Stimulated activated CD4-positive, alpha-beta T cell treated with anti-CD3 and anti-CD28 coated beads, Interleukin-1b, Interleukin-23, amount 100 ng/mL, for 1 hour (primary cell): ENCODE measurements at places on chromosomes 6 and 20.

GRCh38 chr20:62067547-62068260 lies 2.0 kb upstream of the TAF4 start:
- no peak for DNase-seq

DNA sequence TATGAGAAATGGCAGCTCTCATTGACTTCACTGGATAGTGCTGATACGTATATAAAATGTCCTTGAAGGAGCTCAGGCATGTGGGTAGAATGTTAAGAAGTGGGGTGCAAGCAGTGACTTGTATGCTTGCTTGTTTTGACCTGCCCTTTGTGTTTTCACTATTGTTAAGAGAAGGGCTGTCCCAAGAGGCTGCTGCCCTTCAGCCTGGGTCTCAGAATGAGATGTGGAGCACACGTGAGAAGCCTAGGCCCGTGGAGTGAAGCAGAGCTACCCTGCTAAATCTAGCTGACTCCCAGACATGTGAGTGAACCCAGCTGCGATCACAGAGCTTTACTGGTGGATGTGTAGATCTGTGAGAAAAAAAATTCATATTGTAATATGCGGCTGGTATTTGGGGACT lies 305.3 kb upstream of the RGS17 start:
- no peak for DNase-seq

GRCh38 chr6:25166955-25167748 lies 112.0 kb upstream of the CARMIL1 start:
- no peak for DNase-seq

- DNase-seq, result no peak
Measured at GRCh38 chr6:145468534-145468933, 266.8 kb downstream of the EPM2A start.

DNA sequence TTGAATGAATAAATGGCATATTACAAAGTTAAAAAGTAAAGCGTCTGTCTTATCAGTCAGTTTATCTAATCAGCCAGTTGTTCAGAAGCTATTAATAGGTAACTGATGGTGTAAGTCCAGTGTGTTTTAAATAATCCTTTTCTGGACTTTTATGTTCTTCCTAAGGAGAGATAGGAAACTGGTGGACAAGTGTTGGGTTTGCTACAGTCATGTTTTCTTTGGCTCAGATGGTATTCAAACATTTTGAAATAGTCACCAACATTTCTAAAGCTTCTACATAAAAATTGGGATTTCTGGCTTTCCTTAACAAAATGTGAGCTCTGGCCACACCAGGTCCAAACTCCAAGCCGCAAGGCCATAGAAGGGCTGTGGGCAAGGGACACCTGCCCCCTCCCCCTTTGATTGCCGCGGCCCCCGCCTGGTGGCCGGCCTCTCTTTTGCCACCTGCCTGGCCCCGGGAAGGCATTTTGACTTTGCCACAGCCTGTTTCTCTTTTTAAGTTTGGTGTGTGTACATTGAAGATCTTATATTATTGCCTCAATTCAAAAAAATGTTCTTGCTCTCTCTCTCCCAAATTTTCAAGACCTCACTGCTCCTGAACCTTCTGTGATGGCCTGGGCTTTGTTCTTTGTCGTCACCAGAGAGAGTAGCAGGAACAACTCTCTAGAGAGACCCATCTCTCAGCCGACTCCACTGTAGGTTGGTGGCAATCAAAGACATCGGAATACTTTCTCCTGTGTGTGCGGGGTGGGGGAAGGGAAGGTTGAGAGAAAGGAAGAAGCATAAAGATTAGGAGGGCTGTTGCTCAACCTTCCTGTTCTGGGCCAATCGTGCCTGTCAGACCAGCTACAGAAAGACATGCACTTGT lies 84.0 kb upstream of the ZNF217 start:
- no peak for DNase-seq

DNA sequence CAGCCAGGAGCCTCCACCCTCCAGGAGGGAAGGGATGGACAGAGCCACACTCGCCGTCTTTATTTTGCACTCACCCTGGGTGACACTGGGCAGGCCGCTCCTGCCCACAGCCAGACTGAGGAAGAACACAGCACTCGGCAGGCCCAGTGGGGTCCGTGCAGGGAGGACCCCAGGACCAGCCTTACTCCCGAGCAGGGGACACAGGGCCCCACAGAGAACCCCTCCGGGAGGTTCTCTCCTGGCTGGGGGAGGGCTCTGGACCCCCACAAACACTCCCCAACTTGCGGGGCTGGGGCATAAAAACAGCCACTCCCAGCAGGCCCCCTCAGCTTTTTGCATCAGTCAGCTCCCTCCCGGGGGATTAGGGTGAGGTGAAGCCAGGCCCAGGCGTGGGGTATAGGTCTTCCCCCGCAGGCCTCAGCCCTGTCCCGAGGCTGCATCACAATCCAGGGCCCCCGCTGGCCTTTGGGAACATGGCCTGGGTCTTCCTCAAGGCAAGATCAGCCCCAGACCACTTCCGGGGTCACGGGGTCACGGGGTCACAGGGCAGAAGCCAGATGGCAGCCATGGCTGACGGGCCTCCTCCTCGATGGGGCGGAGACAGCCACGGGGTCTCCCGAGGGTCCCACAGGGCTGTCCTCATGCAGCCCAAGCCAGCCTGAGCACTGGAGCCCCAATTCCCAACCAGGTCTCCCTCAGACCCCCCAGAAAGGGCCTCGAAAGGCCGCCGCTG lies 3.2 kb downstream of the TNFRSF6B start:
- no peak for DNase-seq

- DNase-seq, result no peak
Measured at GRCh38 chr6:73579389-73579788, 58.6 kb upstream of the EEF1A1 start.

GRCh38 chr20:34201531-34201930 lies 39.7 kb upstream of the ASIP start:
- no peak for DNase-seq

DNA sequence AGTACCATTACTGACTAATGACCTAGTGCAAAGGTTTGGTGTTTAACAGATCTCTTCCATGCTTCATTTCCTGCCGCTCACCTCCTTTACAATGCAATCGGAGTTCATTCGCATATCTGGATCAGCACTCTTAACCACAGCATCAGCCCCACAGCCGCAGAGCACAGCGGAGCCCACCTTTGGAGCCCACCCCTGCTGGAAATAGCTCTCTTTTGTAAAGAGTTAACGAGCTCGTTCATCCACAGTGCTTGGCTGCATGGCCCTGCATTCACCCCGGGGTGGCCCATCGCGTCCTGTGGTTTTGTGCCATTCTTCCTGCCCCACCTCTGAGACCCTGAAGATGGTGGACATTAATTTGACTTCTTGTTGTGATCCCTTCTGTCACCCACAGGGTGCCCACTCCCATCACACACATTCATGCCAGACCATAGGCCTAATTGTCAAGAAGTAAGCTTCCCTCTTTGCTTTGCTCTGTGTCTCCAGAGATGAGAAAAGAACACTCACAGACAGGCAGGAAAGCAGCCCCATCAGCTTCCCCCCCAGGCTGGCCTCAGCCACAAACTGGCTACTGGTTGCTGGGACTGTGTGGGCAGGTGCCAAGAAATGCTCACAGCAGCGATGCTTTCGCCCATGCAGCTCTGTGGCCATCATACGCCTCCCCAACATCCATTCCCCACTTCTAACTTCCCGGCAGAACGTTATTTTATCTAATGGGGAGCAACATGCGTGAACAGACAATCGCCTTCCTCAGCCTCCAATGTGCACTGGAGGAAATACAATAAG lies 167.0 kb downstream of the LRFN2 start:
- no peak for DNase-seq

DNA sequence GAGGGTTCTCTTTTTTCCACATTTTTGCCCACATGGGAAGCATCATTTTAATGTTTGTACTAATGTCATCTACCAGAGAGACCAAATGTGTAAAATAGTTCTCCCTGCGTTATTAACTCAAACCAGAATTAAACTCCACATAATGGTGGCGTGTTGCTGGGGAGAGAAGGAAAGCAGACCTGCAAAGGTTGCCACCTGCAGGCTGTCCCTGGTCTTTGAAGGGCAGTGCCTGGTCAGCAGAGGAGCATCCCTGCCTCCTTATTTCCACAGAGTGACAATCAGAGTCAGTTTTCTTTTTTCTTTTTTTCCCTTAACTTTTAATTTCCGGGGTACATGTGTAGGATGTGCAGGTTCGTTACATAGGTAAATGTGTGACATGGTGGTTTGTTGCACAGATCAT lies 214.5 kb downstream of the TBX18 start:
- DNase-seq, result no peak

- DNase-seq, result no peak
Measured at GRCh38 chr6:135910790-135911618, 59.5 kb downstream of the PDE7B start.

GRCh38 chr6:141829566-141830360 lies 303.0 kb upstream of the GJE1 start:
- DNase-seq, result no peak

DNA sequence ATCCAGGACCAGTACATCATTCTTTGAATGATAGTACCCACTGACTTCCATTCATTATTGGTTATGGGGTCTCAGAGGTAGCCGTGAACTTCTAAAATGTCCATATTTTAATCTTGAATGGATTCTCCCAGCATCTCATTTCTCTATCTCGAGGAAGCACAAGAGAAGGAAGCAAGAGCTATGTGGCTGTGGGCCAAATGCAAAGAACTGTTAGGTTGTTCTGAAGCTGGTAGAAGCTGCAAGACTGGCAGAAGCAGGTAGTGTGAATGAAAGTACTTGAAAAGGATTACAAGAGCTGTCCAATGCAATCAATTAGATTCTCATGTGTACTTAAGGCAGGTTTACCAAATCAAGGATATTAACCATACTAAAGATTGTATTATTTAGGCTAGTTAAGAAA lies 1131.8 kb downstream of the GRIK2 start:
- no peak for DNase-seq

DNA sequence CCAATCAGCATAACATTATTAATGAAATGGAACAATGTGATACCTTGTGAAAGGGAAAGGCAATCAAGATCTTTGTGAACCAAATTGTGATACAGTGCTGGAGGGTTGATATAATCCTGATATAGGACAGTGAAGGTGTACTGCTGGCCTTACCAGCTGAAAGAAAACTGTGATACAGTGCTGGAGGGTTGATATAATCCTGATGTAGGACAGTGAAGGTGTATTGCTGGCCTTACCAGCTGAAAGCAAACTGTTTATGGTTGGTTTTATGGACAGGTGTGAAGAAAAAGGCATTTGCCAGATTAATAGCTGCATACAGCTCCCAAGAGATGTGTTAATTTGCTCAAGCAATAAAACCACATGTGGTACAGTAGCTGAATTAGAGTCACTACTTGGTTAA lies 73.9 kb downstream of the MRAP2 start:
- DNase-seq, result no peak

GRCh38 chr6:97703661-97704060 lies 420.6 kb upstream of the MMS22L start:
- DNase-seq, result no peak

- no peak for DNase-seq
Measured at GRCh38 chr20:21099751-21100577, 6.2 kb downstream of the LINC00237 start.

GRCh38 chr6:21507811-21508210 lies 85.7 kb upstream of the SOX4 start:
- DNase-seq, result no peak

- no peak for DNase-seq
Measured at GRCh38 chr6:127176146-127176545, 57.7 kb downstream of the RSPO3 start.

GRCh38 chr20:50187403-50188051 lies 3.1 kb upstream of the CEBPB start:
- no peak for DNase-seq

DNA sequence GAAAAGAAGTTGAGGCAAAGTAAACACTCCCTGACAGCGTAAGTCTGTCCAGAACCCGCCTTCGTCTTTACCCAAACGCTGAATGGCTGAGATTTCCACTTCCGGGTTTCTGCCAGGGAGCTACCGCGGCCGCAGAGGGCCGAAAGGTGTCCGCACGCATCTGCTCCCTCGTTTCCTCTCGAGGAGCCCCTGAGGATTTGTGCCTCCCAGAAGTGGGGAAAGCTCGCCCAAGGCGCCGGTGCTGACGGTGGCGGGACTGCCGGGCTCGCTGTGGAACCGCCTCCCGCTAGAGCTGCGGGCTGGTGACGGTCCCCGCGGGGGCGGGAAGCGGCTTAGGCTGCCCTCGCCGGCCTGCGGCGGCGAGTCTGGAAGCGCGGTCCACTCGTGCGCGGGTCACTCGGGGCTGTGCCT lies 1760.2 kb upstream of the DEFB115 start:
- no peak for DNase-seq

- no peak for DNase-seq
Measured at GRCh38 chr6:11331111-11331510, 98.6 kb upstream of the NEDD9 start.

GRCh38 chr6:161128680-161129196 lies 137.2 kb downstream of the MAP3K4 start:
- DNase-seq, result no peak

- DNase-seq, result no peak
Measured at GRCh38 chr6:37417393-37417792, 15.6 kb upstream of the CMTR1 start.

GRCh38 chr6:151807513-151808370 lies at the start of gene ESR1:
Gene ESR1 (plus strand): TSS chr6:151807682. CDS start chr6:151807913, 231 bp downstream.
- no peak for DNase-seq

- DNase-seq, result peak; percentile 12
Measured at GRCh38 chr6:152897807-152898399, 84.9 kb downstream of the FBXO5 start.

DNA sequence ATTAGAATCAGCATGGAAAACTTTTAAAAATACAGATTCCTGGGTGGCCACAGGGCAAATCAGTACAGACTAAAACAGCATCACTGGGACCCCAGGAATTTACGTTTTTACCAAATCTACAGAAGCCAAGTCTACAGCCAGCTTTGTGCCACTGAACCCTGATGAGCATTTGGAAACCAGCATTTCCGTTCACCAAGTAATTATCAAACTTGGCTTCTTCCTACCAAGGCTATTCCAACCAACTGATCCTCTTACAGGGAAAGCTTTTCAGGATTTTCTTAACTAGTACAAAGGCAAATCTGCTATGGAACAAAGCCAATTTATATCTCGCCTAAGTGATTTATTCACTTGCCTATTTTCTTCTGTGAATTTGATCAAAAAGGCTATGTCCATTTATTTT lies 47.0 kb downstream of the PLAGL1 start:
- no peak for DNase-seq

GRCh38 chr20:56929606-56930005 lies 300.5 kb downstream of the TFAP2C start:
- DNase-seq, result no peak

DNA sequence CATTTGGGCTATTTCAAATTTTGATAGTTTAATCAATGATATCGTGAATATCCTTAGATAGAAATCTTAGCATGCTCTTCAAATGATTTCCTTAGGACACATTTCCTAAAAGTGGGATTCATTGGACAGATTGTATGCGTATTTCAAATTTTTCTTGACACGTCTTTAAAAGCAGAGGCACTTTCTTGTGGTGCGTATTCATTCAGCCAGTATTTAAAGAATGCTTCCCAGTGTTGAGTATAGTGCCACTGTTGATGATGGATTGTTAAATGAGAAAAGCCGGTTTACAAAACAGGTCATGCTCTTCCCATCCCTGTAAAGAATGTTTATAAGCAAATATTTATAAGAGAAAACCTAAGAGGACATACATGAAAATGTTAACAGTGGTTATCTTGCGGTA lies 15.1 kb upstream of the NOL7 start:
- no peak for DNase-seq

GRCh38 chr20:14264869-14265268 lies 72.5 kb downstream of the FLRT3 start:
- DNase-seq, result no peak

GRCh38 chr6:127341471-127342202 lies 1.8 kb downstream of the ECHDC1 start:
- DNase-seq, result no peak

GRCh38 chr6:150491811-150492172 lies 107.9 kb upstream of the PLEKHG1 start:
- no peak for DNase-seq

GRCh38 chr20:9342651-9343050 lies 171.7 kb upstream of the LAMP5 start:
- no peak for DNase-seq
